ENCODE measurements at places on chromosomes 3 and 15.

- no peak for DNase-seq
Observed at GRCh38 chr3:4514321-4514720, 21.2 kb downstream of the ITPR1 start.

DNA sequence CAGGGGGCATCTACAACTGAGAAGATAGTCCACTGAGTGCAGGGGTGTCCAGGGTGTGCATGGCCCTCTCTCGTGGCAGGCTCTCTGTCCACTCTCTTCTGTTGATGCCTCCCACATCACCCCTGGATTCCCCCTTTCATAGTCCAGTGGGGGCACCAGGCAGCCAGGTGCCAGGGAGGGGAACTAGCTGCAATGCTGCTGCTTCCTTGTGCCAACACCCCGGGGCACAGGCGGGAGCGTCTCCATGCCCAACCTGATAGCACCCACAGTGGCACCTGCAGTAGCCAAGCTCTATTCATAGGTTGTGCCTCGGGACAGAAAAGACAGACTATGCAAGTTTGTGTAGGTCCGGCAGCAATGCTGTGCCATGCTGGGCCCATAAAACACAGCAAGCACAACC, 11.7 kb downstream of the DUOX2 start:
- DNase-seq: no peak

DNA sequence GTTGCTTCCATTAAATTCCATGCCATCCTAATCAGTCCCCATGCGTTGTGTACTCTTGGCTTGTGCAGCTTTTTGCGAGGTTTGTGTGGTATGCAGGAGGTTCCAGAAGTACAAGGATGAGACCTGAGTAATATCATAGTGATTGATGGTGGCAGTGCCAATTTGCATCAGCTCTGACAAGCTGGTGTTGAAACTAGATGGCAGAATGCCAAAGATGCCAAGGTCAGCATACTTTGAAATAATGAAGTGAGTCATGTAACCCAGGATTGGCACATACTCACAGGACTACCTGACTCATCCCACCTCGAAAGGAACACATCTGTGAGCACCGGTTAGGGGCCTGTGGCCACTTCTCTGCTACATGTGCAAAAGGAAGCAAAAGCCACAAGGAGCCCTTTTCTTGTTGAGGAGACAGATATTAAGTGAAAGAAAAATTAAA, 14.3 kb downstream of the KAT2B start:
- DNase-seq: peak; percentile 99

GRCh38 chr3:45343947-45344346, 44.4 kb upstream of the LARS2 start:
- DNase-seq: no peak

DNA sequence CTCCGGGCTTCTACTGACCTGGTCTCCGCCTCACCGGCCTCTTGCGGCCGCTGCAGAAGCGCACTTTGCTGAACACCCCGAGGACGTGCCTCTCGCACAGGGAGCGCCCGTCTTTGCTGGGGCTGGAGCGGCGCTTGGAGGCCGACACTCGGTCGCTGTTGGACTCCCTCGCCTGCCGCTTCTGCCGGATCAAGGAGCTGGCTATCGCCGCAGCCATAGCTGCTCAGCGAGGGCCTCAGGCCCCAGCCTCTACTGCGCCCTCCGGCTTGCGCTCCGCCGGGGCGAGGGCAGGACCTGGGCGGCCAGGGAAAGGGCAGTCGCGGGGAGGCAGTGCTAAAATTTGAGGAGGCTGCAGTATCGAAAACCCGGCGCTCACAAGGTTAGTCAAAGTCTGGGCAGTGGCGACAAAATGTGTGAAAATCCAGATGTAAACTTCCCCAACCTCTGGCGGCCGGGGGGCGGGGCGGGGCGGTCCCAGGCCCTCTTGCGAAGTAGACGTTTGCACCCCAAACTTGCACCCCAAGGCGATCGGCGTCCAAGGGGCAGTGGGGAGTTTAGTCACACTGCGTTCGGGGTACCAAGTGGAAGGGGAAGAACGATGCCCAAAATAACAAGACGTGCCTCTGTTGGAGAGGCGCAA, 319.2 kb downstream of the FGF12 start:
- DNase-seq: no peak

- DNase-seq: no peak
Observed at GRCh38 chr3:175127075-175127662, 268.0 kb downstream of the NAALADL2 start.

GRCh38 chr15:48435321-48435720, 104.1 kb downstream of the DUT start:
- no peak for DNase-seq

- no peak for DNase-seq
Observed at GRCh38 chr15:89802231-89802928, 12.3 kb downstream of the ANPEP start.

GRCh38 chr3:195703776-195704175, 17.0 kb upstream of the MUC20 start:
- no peak for DNase-seq

- no peak for DNase-seq
Observed at GRCh38 chr3:110393941-110394340, 677.7 kb upstream of the NECTIN3 start.

DNA sequence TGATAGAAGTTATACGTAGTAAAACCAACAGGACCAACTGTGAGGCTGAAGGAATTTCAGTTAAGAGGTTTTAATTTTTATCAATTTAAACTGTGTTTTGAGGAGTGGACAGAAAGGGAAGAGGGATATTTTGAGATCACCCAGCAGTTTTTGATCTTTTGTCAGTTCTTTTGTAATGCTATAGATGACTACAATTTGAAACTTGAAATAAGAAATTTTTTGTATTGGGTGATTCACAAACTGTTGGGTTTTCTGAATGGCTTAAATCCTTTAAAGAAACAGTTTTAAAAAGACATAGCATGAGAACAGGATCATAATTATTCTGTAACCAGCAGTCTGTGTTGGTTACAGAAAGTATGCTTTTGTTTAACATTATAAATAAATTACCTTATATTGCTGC, 67.4 kb downstream of the TCF12 start:
- no peak for DNase-seq

- no peak for DNase-seq
Observed at GRCh38 chr15:81723701-81724100, 322.1 kb downstream of the MEX3B start.

DNA sequence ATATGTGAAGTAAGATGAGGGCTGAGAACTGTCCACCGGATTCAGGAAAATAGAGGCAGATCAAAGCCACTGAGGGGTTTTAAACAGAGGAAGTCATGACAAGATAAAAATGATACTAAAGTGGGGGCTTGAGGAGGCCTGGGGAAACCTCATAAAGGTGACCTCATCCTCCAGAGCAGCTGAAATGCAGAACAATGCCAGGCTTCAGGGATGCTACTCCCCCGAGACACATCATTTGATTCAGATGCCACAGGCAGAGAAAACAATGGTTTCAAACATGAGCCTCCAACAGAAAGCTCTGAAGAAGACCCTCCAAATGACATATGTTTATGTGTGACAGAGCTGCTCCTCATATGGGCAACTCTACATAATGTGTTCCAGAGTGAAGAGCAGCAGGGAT, 6.4 kb downstream of the CFAP20DC start:
- DNase-seq: no peak

- DNase-seq: no peak
Observed at GRCh38 chr15:83018436-83018835, 7.0 kb upstream of the C15orf40 start.

- peak; percentile 12 for DNase-seq
Observed at GRCh38 chr3:106299300-106300098, 430.7 kb upstream of the CBLB start.

Data from mammary epithelial cell (primary cell).